ENCODE measurements at places on chromosomes 4 and X.
A peak's percentile ranks its signal among the peaks of the same experiment; 100 is the strongest.

- no peak for DNase-seq
Observed at GRCh38 chrX:7069556-7069955, 78.0 kb upstream of the STS start.

DNA sequence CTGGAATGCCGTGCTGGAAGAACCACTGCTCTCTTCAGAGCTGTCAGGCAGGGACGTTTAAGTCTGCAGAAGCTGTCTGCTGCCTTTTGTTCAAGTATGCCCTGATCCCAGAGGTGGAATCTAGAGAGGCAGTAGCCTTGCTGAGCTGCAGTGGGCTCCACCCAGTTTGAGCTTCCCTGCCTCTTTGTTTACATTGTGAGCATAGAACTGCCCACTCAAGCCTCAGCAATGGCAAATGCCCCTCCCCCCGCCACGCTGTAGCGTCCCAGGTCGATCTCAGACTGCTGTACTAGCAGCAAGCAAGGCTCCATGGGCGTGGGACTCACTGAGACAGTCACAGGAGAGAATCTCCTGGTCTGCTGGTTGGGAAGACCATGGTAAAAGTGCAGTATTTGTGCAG lies 34.8 kb upstream of the MUC7 start:
- no peak for DNase-seq

GRCh38 chr4:163548481-163549243 lies 54.2 kb downstream of the TMA16 start:
- peak; percentile 28 for DNase-seq

DNA sequence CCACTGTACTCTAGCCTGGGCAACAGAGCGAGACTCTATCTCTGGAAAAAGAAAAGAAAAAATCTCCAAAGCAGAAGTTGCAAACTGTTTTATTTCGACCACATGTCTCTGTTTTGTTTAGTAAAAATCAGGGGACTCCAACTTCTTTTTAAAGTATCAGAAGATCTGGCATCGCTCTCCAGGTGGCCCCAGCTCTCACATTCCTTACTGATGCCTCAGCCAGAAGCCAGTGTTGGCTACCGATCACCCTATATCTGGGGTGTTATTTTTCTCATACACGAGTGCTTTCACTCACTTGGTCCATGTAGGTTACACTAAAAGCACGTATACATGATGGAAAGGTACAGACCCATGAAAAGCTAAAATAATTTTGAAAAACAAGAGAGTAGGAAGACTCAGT lies 8.3 kb downstream of the MPP1 start:
- no peak for DNase-seq

GRCh38 chr4:72410158-72410557 lies 158.9 kb downstream of the ADAMTS3 start:
- DNase-seq = no peak

DNA sequence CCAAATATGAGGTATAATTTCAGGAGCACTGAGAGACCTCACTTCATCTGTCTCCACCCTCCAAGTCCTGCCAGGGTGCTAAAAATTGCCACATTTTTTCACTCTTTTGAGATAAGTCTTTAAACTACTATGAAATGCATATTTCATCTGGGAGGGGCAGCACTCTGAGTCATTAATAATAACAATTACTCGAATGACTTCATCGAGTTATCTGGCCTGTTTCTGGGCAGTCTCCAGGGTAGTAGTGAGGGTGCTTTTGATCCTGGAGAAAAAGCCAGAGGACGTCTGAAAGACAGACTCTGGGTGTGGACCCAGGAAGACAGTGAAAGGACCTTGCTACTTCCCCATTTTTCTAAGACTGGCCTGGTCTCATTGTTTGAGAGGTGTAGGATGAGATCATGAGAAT lies 42.3 kb upstream of the SRD5A3 start:
- no peak for DNase-seq

DNA sequence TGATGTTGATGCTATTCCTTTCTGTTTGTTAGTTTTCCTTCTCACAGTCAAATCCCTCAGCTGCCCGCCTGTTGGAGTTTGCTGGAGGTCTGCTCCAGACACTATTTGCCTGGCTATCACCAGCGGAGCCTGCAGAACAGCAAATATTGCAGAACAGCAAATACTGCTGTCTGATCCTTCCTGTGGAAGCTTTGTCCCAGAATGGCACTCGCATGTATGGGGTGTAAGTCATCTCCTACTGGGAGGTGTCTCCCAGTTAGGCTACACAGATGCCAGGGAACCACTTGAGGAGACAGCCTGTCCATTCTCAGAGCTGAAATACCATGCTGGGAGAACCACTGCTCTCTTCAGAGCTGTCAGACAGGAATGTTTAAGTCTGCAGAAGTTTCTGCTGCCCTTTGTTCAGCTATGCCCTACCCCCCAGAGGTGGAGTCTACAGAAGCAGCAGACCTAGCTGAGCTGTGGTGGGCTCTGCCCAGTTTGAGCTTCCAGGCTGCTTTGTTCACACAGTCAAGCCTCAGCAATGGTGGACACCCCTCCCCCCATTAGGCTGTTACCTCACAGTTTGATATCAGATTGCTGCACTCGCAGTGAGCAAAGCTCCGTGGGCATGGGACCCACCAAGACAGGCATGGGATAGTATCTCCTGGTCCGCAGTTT lies 74.9 kb downstream of the SPIN3 start:
- no peak for DNase-seq

GRCh38 chr4:15575966-15576365 lies 79.2 kb downstream of the FBXL5 start:
- no peak for DNase-seq

DNA sequence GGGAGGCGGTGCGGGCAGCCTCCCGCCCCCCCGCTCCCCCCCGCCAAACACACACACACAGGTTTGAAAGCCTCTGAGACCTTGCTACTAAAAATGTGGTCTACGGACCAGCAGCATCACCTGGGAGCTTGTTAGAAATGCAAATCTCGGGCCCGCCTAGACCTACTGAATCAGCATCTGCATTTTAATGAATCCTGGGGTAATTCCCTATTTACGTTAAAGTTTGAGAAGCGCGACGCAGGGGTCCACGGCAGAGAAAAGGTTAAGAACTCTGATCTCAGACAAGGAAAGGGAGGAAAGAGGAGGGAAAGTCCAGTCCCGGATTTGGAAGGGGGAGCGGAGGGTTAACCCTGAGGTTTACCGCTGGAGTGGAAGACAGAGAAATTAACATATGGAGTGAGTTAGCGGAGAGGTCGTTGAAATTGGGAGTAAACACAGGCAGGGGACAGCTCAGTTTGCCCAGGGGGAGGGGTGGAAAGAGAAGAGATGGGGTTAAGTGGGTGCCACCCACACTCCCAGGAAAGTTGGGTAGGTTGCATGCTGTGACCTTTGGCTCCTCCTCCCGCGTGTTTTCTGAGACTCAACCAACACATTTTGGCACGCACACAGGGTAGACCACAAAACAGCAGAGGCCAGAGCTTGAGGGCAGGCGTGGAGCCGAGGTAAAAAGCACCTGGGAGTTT lies 483.6 kb downstream of the BCOR start:
- peak; percentile 81 for DNase-seq

DNA sequence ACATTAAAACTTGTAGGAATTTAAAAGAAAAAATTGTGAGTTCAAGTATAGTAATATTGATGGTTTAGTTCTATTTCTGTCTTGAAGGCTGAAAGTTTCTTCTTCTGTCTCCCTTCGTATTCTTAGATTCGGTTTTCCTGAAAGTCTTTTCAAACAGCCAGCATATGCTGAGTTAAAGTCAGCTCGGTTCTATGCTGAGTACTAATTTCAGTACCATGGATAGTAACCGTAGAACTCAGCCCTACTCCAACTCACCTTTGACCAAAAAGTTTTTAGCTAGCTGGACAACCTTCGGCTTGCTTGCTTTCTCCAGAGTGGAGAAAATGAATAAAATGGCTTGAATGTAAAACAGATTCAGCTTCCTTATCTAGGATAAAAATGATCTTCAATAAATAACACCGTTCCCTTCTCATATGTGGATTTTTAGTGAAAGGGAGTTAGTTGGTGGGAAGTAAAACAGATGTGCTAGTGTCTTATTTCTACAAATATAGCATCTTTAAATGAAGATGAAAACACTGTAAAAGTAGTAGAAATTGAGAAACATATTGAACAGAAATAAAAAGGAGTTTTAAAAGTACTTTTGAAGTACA lies 5.2 kb downstream of the POU4F2 start:
- DNase-seq = no peak

GRCh38 chr4:182175788-182176519 lies 67.2 kb upstream of the TENM3 start:
- no peak for DNase-seq

DNA sequence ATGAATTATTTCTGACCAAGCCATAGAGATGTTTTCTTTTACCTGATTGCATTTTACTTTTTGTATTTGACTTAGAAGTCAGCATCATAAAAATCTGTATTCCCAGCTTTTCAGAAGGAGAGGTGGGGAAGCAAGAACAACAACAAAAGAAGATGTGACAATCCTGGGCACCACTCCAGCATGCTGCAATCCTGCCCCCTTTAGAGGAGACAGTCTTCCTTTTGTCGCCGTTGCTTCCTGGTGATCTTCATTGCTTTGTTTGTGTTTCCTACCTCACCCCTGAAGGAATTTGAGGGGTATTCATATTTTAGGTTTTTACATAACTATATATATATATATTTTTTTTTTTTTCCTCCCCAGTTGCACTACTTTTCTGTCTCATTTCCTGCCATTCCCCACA lies 3.7 kb downstream of the QRFPR start:
- DNase-seq = no peak

GRCh38 chrX:10203617-10204016 lies 46.8 kb downstream of the CLCN4 start:
- peak; percentile 9 for DNase-seq

- DNase-seq = no peak
Observed at GRCh38 chrX:5869786-5870185, 358.9 kb downstream of the NLGN4X start.

- DNase-seq = no peak
Observed at GRCh38 chr4:133152330-133152821, 3.3 kb downstream of the PCDH10 start.

All from NCI-H2171 treated with DMSO at 0.1 percent for 48 hours (cell line).